ENCODE measurements at places on chromosomes 16 and 17.

GRCh38 chr17:67605256-67605912, 112.4 kb upstream of the NOL11 start:
- no peak for DNase-seq

DNA sequence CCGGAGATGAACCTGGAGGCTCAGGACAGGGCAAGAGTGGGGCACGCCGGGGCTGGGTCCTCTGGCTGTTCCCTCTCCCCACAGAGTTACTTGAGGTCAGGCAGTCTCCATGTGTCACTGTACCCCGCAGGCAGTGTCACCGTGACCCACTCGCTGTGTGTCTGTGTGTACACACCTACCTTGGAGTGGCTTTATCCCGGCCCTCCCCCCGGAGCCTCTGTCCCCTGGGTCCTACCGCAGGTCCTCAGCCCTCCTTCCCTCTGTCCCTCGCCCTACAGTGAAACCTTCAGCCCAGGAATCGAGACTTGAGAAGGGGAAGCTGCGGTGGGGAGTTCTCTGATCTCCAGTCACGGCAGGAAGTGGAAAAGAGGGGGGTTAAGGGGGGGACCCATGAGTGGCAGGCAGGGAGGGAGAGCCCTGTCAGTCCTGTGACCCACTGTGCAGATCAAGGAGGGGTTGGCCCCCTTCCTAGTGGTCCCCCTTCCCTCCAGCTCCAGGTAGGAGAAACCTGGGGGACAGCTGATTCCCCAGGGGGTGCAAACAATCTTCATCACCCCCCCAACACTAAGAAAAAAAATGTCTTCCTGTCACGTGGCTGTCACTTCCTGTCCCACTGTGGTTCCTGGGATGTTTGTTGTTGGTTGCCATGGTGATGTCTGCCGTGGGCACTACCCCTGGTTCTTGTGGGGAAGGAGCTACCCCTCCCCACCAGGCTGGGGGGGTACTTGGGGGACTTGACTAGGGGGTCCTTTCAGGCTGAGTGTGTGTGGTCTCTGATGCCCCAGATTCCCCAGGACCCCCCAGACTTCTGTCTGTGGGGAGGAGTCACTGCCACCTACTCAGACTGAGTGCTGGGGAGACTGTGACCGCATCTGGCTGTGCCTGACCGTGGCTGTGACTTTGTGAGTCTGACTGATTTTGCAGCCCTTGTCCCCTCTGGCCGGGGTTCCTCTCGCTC, 13.7 kb downstream of the RARA start:
- no peak for DNase-seq

DNA sequence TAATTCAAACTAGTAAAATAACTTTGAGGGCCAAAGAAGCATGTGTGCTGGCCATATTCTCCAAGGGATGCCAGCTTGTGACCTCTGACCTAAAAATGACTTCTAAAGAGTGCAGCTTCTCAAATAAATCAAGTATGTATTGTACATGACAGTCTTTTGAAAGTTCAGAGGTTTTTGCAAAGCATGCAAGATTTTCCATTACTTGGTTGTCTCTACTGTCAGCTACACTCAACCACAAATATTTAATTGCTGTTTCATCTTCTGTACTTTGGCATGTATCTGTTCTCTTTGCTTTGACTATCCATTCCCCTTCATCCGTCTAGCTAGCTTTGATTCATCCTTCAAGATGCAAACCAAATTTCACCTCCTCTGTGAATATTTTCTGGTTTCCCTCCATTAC, 121.9 kb upstream of the HS3ST2 start:
- DNase-seq: no peak

DNA sequence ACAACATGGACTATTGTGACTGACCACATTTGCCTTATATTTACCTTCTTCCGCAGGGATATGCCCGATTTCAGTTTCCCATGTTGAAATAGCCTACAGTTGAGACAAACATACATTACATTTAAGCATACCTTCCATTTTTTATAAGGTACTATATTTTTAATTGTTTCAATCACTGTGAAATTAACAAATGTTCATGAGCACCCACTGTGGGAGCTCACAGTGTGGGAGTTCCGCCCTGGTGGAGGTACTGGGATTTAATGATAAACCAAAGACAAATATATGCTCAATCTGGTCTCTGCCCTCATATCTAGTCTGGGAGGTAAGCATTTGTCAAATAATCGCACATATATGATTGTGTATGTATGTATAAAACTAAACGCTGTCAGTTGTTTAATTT, 15.8 kb upstream of the TOX3 start:
- DNase-seq: no peak

- no peak for DNase-seq
These were observed 11.1 kb downstream of the SCN4A start for GRCh38 chr17:63961355-63962212.

- DNase-seq: no peak
These were observed 7.5 kb downstream of the TK1 start for GRCh38 chr17:78179372-78179771.

- no peak for DNase-seq
These were observed 58.8 kb downstream of the NT5M start for GRCh38 chr17:17361867-17362539.

GRCh38 chr17:19382531-19383444, 4.2 kb downstream of the MFAP4 start:
- no peak for DNase-seq

DNA sequence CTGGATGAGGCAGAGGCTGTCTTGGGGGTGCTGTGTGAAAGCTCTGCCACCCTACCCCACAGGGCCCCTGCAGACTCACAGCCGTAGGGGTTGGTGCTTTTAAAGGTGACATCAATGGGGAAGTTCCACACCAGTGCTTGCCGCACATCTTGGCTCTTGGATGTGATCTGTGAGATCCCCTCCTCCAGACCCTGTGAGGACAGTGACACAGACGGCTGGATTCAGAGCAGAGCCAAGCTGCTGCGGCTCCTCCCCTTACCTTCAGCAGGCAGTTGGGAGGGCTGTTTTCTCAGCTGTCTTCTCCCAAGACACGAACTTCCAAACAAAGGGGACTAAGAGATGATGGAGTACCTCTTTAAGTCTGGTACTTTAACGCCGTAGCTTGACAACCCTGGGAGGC, 4.8 kb downstream of the B9D1 start:
- DNase-seq: no peak

DNA sequence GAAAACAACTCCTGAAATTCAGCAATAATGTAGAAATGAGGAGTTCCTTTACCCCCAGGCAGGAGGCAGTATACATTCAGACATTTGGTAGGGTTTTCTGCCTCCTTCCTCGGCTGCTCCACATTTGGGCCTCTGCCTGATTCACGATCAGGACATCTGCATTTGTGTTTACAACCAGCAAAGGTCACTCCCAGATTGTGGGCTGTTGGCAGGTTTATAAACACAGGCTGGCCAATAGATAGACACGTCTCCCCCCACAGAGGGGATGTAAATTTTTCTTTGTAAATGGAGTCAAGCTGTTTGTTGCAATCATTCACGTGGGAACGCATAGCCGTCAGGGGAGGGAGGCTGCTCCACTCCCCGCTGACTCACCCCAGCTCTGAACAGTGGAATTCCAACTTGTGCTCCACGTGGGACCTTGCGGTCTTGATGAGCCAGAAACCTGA, 252.1 kb upstream of the N4BP1 start:
- DNase-seq: no peak

DNA sequence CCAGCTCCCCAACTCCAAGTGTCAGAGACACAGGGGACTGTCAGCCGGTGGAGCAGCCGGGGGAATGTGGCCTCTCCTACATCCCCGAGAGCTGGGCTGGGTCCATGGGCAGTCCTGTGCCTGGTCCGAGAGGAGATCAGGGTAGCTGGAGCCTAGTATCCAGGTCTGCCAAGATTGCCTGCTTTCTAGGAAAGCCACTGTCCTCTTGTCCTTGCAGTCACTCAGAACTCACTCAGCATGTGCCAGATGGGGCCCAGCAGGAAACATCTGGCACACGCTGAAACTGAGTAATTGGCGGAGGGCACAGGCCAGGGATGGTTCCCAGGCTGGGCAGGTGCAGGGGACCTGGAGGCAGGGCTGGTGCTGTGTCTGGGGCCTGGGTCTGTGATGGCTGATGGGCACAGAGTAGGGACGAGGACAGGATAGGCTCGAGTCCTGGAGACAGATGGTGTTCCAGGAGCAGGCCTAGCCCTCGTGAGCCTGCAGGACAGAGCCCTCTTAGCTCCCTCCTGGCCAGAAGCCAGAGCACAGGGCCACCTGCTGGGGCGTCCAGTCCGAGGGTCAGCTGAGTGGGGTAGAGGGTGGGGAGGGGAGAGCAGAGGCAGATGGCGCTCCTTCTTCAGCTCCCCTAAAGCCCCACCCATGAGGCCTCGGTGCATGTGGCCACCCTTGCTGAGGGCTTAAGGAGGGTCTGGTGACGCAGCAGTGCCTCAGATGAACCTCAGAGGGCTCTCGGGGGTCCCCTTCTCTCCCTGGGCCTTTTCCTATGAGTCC, 31.1 kb downstream of the ADCY7 start:
- no peak for DNase-seq

DNA sequence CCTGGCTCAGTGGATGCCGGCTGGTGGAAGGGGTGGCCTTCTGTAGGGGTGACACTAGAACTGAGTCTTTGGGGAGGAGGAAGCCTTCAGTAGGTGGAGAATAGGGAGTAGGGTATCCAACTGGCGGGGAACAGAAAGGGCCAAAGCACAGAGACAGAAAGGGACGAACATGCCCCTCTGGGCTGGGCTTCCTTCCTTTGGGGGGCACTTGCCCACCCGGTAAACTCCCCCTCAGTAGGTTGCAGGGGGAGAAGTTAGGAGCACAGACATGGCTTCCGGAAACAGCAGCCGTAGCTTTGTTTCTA, 774 bp downstream of the ENGASE start:
- DNase-seq: no peak

DNA sequence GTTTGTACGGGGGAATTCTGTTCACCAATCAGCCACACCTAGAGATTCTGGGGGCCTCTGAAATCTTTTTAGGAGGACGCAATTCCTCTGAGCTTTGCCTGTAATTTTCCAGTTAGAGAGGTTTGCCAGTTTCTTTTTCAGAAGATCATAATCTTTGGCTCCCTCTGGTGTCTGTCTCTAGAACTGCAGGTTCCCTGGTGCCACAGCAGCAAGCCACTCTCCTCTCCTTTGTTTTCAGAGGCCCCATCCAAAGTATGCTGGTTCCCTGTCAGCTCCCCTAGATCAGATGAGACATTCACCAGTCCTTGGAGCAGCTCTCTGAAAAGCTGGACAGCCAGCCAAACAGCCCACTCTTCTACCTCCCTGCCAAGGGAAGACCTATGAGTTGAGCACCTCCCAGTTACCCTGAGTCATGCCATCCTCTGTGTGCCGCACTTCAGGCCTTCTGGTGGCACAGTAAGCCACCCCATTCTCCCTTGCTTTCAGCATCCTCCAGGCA, 36.1 kb downstream of the RNF112 start:
- peak; percentile 65 for DNase-seq

DNA sequence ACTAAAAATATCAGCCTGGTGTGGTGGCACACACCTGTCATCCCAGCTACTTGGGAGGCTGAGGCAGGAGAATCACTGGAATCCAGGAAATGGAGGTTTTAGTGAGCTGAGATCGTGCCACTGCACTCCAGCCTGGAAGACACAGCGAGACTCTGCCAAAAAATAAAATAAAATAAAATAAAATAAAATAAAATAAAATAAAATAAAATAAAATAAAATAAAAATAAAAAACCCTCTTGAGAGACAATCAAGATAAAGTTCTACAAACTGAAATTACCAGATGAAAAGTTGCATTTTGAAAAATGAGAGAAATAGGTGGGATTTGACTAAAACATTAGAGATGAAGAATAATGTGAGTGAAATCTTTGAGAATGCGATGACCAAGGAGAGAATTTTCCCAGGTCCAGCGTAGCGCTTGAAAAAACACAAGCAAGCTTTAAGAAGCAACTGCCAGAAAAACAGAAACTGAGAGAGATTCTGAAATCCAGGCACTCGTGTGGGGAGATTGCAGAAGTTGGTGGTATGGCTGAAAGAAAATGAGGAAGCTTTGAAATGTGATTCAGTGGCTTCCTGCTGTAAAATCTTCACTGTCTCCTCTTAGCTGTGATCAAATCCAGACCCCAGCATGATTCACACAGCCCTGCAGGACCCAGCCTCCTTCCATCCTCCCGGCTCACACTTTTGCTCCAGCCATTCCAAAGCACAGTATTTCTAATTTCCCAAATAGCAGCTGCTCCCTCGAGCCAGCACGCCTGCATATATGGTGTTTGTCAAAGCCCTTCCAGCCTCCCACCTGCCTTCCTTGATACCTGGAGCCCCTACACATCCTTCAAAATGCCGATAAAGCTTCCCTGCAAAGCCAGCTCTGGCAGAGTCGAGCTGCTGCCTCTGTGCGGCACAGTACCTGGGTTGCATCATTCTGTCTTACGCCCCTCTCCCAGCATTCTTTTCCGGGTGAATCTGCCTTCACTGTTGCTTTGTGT, 8.2 kb upstream of the CD300E start:
- DNase-seq: no peak

DNA sequence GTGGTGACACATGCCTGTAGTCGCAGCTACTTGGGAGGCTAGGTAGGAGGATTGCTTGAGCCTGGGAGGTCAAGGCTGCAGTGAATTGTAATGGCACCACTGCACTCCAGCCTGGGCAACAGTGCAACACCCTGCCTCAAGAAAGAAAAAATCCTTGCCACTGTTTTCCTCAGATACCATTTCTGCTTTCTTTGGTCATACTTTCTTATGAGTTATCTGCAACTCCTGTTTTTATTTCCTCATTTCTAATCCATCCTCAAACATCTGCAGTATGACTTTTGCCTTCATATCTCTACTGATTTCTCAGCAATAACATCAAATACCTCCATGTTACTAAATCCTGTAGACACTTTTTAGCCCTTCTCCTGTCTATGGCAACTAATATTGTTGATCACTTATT, 3.1 kb upstream of the AP2B1 start:
- no peak for DNase-seq

- DNase-seq: no peak
These were observed 14.7 kb downstream of the STXBP4 start for GRCh38 chr17:54983260-54983659.

GRCh38 chr17:71164561-71164960, 956.3 kb upstream of the SOX9 start:
- no peak for DNase-seq

GRCh38 chr16:56637814-56638750, at the start of gene MT1A:
Gene MT1A (plus strand): TSS chr16:56638666. CDS start chr16:56638739, 73 bp downstream.
- no peak for DNase-seq

GRCh38 chr17:338442-339192, 14.0 kb downstream of the RPH3AL start:
- no peak for DNase-seq

DNA sequence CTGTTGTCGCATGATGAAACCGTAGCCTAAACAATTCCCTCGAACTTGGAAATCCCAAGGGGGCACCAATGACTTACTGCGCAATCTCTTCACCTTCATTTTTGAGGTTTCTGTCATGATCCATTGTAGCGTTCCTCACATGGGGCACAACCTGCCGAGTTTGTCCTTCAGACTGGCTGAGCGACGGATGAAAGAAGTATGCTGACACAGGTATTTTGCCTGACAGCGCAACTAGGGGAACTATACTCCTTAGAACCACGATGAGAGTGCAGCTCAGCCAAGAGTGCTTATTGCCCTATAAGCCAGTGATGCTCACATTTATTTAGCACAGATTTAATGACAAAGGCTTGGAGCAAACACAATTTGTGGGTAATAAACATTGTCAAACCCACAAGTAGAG, 106.3 kb upstream of the ZNF267 start:
- DNase-seq: no peak

GRCh38 chr17:80955078-80955477, 36.6 kb upstream of the CHMP6 start:
- DNase-seq: no peak

- no peak for DNase-seq
These were observed 47.7 kb downstream of the CLEC16A start for GRCh38 chr16:10992112-10992511.
